ENCODE measurements at places on chromosomes 5 and 9.

DNA sequence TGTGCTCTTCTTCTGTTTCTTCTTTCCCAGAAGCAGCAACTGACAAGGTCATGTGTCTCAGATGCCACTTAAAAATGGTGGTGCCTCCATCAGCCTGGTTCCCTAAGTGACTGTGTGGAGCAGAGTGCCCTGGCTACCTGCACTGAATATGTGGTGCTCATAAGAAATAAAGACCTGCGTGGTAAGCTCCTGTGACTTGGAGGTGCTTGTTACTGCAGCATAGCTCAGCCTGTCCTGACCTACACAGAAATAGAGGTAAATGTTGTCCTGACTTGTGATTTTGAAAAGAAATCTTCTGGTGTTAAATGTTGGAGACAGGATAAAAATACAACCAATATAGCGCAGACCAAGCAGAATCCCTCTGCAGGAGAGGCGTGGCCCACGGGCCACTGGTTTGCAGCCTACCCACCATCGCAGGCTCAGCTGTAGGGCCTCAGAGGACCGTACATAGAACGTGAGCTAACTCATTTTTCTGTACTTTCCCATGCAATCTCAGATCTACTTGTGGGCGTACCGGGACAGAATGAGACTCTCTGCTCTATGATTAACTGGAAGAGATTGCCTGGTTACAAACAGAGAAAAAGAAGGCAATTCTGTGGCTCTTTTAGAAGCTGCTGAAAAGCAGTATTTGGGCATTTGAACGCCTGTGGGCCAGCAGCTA, 79.4 kb upstream of the UNC5A start:
- DNase-seq, result no peak

DNA sequence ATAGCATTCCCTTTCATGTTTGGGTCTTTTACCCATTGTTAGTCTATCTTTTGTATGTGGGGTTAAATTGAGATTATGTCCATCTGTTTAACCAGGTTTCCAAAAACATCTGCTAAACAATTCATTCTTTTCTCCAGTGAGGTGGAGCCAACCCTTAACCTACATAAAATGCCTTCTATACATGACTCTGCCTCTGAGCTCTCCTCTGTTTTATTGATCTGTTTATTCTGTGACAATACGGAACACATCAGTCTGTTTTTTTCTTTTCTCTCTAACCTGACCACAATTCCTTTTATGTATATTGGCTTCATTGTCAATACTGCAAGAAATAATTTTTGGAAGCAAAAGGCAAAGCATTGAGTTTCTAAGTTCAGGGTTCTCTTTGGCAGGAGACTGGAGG, 9.9 kb upstream of the ARL15 start:
- no peak for DNase-seq

DNA sequence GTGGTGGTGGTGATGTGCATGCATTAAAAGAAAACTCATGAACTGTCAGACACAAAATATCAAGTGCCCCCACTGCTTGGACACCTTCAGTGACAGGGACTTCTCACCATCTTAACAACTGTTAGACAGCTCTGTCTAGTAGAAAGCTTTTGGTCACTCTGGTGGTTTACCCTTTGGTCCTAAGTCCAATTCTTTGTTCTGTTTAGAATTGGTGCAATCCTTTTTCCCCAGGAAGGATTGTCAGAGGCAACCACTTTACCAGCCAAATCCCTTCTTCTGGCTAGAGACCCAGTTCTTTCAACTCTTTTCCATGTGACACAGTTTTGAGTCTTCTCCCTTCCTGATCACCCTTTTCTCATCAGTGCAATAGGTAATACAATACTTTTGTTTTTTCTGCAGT, 140.2 kb downstream of the SEC61B start:
- DNase-seq, result no peak

DNA sequence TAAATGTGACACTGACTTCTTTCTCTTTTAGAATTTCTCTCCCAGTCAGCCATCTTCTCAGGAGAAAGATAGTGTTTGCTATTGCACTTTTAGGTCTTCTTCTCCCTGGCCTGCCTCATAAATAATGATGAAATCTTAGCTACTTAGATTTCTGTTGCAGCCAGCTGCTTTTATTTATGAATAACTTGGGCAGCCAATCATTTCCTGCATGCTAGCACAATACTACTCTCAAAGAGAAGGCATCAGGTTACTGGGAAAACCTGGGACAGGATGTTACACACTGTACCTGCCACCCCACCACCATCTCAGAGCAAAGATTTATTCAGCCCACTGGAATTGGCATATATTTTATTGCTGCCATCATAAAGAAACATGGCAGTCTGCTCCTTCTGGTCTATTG, 266.6 kb downstream of the PRELID2 start:
- no peak for DNase-seq

GRCh38 chr9:5493679-5494511, 16.4 kb upstream of the PDCD1LG2 start:
- no peak for DNase-seq

DNA sequence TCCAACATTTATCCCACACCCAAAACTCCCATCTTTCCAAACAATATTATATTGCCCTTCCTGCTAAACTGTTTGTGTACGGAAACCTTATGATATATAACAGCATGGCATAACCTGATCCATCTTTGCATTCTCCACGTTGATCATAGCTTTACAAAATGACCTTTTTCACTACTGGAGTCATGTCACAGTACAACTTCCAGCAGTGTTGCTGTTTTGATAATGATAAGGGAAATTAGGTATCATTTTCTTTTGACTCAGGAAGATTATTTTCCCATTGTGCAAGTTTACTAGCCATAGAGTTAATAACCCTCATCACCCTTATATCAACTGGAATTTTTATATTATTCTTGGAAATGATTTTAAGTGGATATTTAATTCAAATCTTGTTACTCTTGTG, 57.5 kb downstream of the SH3GL2 start:
- no peak for DNase-seq

GRCh38 chr5:59433174-59433573, 460.4 kb downstream of the PDE4D start:
- DNase-seq, result no peak
